ENCODE measurements at places on chromosomes 3 and 15. TPM values are rescaled to one million over a fixed set of nuclear protein-coding genes. Genes with fewer than 3 reads are reported as not detected.

GOLGA8B gene
- 303 TPM for total RNA-seq

AEN gene
- 26.9 TPM for total RNA-seq

RETNLB gene
- total RNA-seq = not detected

CAPN3 gene
- 9.0 TPM for total RNA-seq

SAMMSON gene
- not detected for total RNA-seq

RFTN1 gene
- total RNA-seq = 75.2 TPM

RARRES1 gene
- not detected for total RNA-seq

CD200R1 gene
- total RNA-seq = 2.2 TPM

DPP8 gene
- 30.5 TPM for total RNA-seq

PAQR5 gene
- not detected for total RNA-seq

RASGRF1 gene
- total RNA-seq = not detected

FRMD5 gene
- total RNA-seq = not detected

CACNA1D gene
- total RNA-seq = not detected

CEP152 gene
- 3.9 TPM for total RNA-seq

SCAANT1 gene
- total RNA-seq = not detected

ABHD5 gene
- 10.3 TPM for total RNA-seq

AP3S2 gene
- 14.2 TPM for total RNA-seq

KCNMB3 gene
- total RNA-seq = 0.33 TPM

ARHGAP31 gene
- total RNA-seq = 1.1 TPM

SLC12A6 gene
- 55.7 TPM for total RNA-seq

SLC51A gene
- total RNA-seq = not detected
